LHCN-M2 (cell line): ENCODE measurements at places on chromosomes 16 and 17. TPM values are rescaled to one million over a fixed set of nuclear protein-coding genes. Genes with fewer than 3 reads are reported as not detected.

Gene SLC52A1
- total RNA-seq = 0.06 TPM in 1 of 2 replicates, not detected in the other

Gene SLC35G6
- not detected in 2 replicates for total RNA-seq

Gene PRCD
- 0.06 and 0.86 TPM in 2 replicates for total RNA-seq

GRCh38 chr16:81618661-81619060, 160.4 kb upstream of the PLCG2 start:
- no peak for DNase-seq

- DNase-seq = peak; percentile 64
Measured at GRCh38 chr17:64115822-64116534, 14.0 kb downstream of the ERN1 start.

- DNase-seq = no peak
Measured at GRCh38 chr16:561413-561794, 1.2 kb downstream of the PRR35 start.

DNA sequence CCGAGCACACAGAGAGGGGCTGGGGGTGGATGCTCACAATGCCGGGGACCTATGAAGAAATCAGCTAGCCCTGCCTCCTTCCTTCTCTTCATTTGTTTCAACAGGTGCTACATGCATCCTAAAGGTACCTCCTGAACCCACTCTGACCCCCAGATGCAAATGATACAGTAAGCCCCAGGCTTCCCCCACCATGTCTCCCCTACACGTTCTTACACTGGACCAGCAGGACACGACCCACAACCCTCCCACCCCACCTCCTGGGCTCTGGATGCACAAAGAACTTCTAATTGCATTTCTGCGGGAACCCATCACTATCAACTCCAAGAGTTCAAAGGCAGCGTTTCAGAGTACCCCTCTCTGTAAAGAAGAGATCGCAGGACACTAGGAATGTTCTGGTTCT, 2.1 kb downstream of the XYLT1 start:
- DNase-seq = no peak
